ENCODE measurements at places on chromosomes 2 and 18. TPM values are rescaled to one million over a fixed set of nuclear protein-coding genes. Genes with fewer than 3 reads are reported as not detected.

DNA sequence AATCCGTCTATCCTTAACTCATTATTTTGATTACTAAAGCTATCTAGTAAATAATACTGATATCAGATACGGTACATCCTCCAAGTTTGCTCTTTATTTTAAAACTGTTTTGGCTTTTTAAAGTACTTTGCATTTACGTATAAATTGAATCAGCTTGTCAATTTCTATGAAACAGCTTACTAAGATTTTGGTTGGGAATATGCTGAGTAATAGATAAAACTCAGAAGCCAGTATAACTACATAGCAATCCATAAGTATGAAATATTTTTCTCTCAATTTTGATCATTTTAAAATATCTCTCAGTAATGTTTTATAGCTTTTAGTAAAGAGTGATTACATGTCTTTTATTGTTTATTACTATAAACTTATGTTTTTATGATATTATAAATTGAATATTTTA is 116.2 kb upstream of the SOX11 start:
- DNase-seq = no peak

DNA sequence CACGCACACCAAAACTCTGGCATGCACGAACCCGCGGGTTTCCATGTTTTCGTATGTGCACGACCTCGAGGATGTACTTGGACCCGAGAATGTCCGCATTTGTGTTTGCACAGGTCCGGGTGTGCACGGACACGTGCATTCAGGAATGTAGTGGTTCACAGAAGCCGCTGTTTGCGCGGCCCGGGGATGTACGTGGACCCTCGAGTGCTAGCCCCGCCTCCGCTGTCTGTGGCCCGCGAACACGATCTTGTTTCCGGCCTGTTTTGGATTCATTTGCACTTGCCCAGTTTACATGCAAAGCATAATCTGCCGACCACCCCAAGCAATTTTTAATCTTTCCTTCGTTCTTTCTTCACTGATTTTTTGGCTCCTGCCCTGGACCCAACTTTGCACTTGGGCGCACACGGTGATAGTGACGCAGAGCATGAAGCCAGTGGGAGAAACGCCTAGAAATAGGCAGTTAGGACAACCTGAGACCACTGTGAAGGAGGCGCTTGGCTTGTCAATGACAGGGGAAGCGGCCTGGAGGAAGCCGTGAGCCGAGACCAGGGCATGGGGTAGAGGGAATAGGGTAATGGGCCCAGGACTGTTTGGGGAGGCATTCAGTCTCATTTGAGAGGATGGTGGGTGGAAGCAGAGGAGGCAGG is 45.4 kb upstream of the PTMA start:
- DNase-seq = no peak

The PSMA8 gene
- total RNA-seq = 1.2 TPM

DNA sequence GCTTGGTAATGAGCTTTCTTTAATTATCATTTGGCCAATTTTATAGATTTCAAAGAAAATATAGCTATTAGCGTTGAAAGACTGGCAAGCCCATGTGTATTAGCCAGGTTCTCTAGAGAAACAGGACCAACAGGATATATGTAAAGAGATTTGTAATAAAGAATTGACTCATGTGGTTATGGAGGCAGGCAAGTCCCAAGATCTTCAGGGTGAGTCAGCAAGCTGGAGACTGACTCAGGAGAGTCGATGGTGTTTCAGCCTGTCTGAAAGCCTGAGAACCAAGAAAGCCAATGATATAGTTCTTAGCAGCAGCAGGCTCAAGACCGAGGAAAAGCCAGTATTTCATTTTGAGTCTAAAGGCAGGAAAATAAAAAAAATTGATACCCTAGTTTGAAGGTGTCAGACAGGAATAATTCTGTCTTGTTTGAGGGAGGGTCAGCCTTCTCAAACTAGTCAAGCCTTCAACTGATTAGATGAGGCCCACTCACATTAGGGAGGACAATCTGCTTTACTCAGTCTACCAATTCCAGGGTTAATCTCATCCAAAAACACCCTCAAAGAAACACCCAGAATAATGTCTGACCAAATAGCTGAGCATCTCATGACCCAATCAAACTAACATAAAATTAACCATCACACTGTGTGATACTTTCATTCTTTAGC is 78.3 kb upstream of the CRIM1 start:
- DNase-seq = no peak

DNA sequence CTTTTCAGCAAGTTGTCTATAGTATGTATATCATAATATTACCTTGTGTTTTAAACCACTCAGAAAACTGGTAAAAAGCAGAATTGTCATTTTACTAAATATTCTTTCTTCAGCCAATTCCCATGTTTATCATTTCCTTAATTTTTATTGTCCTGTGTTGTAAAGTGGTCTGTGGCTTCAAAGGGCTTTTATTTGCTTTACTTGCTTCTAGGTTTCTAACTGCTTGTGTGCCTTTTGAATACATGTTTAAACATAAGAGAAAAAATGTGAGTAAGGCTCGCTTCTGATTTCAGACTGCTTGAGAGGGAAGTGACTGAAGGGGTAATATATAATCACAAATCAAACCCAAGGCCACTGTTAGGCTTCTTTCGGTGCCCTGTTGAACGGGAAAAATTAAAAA is 407.5 kb upstream of the NRP2 start:
- DNase-seq = no peak

DNA sequence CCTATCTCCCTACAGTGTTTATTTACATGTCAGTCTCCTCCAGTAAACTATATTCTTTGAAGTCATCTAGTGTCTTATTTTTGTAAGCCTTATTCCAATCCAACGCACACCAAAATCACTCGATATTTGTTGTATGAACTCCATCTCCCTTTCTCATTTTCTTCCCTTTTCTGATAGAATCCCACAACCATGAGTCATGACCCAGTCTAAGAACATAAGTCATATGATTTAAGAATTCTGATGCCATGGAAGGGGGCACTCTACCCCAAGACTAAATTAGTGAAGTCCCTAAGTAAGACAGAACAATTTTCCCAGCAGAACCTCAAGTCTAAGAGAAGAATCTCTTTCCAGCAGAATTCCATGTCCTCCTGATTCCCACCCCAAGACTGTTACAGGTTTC is 5.4 kb downstream of the CHMP3 start:
- DNase-seq = no peak

DNA sequence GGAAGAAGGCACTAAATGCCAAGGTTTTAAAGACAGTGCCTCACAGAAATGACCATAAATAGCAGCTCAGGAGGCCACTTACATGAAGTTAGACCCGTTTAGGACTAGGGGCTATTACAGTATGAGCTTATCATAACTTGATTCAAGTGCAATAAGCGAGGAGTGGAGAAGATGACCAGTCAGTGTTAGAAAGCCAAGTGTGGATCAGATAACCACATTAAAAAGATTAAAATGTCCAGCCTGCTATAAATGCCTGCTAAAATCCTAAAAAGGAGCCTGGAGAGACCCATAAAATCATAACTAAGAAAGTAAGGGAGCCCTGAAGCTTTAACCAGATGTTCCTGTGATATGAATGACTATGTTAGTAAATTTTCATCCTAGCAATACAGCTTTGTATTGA is 117.5 kb upstream of the ZNF521 start:
- DNase-seq = no peak

DNA sequence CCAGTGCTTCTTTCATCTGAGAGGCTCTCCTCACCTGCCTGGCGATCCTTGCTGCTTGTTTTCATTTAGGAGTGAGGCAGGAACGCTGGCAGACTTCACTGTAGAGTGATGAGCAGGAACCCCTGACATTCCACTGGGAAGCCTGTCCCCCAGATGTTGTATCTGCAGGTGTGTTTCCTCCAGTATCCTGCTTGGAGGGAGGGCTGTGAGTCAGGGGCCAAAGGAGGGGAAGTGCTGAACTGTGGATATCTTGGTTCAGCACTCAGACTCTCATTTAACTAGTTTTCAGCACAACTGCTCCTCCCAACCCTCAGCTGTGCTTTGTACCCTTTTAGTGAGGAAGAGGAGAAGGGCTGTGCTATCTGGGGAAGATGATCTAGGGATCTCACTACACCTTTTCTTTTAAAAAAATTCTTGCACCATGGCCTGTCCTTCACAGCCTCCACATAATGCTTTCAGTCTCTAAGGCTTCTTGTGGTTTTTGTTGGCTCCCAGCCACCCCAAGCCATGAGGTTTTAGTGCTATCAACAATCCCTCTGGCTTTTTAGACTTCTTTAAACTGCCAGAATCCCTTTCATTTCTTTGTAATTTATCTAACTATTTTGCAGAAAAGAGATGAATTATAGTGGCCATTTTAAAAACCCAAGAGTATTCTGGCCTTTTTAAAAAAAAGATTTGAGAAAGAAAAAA is 11.2 kb downstream of the ANKAR start:
- no peak for DNase-seq

The SCN7A gene
- not detected for total RNA-seq

DNA sequence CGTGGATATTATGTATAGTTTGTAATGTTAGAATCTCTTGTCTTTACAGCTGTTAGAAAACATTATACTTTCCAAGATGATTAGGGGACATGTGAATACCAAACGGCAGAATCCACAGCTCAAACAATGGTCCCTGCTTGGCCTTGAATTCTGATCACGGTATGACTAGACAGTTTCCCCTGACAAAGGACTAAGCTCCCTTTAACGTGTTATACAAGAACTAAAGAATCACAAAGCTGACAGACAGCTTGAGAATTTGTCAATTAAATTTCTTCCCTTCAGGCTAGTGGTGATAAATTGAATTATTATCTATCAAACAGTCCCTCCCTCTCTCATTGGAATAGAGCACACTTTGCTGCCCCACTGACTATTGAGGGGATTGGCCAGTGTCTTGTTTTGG is 359.2 kb upstream of the ID2 start:
- DNase-seq = no peak

GRCh38 chr2:121008975-121009374 is 273.3 kb downstream of the GLI2 start:
- DNase-seq = no peak

- no peak for DNase-seq
Observed at GRCh38 chr2:171595896-171596295, 73.6 kb downstream of the CYBRD1 start.

GRCh38 chr18:76604935-76605240 is 109.8 kb upstream of the ZNF516 start:
- no peak for DNase-seq

DNA sequence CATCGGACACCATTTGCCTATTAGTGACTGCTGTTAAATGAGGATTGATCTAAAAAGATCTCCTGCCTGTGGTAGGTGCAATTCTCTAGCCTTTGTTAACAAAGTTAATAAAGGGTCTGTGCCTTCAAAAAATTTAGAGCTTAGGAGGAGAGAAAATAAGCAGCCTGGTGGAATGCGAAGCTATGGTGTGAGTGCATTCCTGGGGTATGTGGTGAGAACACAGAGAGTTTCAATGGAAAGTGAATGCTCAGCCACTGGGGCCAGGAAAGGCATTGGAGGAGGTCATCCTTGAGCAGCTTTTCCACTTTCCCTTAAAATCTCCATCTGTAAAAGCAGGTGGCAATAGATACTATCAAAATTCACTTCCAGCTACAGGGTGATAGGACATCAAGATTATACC is 331.2 kb upstream of the LRATD1 start:
- DNase-seq = no peak

DNA sequence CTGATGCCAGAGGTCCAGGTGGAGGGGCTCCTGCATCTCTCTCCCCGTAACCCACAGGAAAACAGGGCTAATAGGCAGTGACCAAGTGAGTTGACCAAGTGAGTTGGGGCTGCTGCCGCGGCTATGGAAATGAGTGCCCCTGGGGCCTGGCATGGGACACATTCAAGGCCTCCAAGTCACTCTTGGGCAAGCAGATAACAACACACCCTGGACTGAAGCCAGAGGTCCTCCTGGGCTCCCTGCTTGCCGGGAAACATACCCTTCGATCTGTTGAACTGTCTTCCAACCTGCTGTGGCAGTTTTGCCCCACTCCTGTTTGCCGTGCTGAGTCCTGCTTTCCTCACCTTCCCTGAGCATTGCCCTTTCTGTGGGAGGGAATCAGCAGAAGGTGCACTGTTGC is 89.2 kb downstream of the LIPG start:
- DNase-seq = no peak

- DNase-seq = no peak
Observed at GRCh38 chr18:76580288-76580962, 85.4 kb upstream of the ZNF516 start.

- DNase-seq = peak; percentile 45
Observed at GRCh38 chr2:128315829-128316776, 2.6 kb downstream of the HS6ST1 start.

The NAT8 gene
- not detected for total RNA-seq

DNA sequence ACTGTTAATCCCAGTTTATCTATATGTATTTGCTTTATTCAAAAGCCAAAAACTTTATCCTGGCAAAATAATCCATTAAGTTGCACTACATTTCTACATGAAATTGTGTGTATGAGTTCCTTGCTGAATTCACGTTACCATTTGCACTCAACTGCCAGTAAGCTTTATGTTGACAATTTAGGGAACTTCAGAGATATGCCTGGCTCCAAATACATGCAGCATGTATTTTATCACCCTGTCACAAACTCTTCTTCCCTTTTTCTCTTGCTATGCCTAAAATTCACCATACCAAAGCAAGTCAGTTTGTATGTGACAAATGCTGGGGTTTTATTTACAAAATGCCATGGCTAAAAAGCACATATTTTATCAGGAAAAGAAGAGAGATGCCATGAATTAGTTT is 157.6 kb upstream of the CDH2 start:
- DNase-seq = no peak

GRCh38 chr18:67710639-67711038 is 194.1 kb upstream of the DSEL start:
- DNase-seq = no peak

The RBBP8 gene
- total RNA-seq = 72.1 TPM

- no peak for DNase-seq
Observed at GRCh38 chr2:37738266-37738885, 66.9 kb upstream of the CDC42EP3 start.

GRCh38 chr18:14945984-14946383 is 198.0 kb downstream of the ANKRD30B start:
- DNase-seq = no peak

The HOXD10 gene
- not detected for total RNA-seq

The CAPN14 gene
- not detected for total RNA-seq

- DNase-seq = no peak
Observed at GRCh38 chr2:205836477-205837221, 154.3 kb downstream of the NRP2 start.

DNA sequence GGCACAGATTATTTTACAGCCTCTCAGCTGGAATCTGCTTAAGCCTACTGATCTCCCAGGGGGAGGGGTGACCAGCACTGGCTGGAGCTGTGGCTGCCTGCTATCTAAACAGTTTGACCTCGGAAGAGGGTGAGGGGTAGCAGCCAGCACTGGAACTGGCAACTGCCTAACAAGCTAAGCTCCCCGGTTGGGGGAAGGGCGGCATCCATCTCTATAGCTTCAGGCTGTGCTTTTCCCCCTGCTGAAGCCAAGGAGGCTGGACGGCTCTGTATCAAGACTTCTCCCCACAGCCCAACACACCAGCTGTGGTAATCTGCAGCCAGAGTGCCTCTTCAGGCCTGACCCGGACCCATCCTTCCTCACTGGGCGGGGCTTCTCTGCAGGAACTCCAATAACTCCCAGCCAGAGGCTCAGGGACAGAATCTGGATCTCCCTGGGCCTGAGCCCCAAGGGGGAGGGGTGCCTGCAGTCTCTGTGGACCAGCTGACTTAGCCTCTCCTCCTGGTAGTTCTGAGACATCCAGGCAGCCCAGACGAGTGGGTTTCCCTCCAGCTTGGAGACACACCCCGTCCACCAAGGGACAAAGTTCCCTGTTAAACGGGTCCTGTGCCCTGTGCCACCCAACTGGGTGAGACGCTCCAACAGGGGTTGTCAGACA is 560.2 kb downstream of the LRP1B start:
- DNase-seq = no peak

- DNase-seq = no peak
Observed at GRCh38 chr2:239819974-239820555, 205.1 kb downstream of the NDUFA10 start.

The C1QL2 gene
- total RNA-seq = not detected

The TUBA3E gene
- total RNA-seq = not detected

GRCh38 chr2:110744429-110744828 is 12.1 kb downstream of the ACOXL start:
- DNase-seq = no peak

Data from activated CD8-positive, alpha-beta T cell treated with anti-CD3 and anti-CD28 coated beads, Interleukin-2, amount 10 ng/mL, durations not matched to agents 7 days and 5 days (primary cell).